ENCODE measurements at places on chromosomes 1 and 21.

GRCh38 chr1:233094691-233095090, 144.3 kb downstream of the NTPCR start:
- DNase-seq = no peak

GRCh38 chr1:51070640-51071039, 31.4 kb upstream of the C1orf185 start:
- DNase-seq = no peak

GRCh38 chr1:22347854-22348760, 103.5 kb upstream of the ZBTB40 start:
- no peak for DNase-seq

DNA sequence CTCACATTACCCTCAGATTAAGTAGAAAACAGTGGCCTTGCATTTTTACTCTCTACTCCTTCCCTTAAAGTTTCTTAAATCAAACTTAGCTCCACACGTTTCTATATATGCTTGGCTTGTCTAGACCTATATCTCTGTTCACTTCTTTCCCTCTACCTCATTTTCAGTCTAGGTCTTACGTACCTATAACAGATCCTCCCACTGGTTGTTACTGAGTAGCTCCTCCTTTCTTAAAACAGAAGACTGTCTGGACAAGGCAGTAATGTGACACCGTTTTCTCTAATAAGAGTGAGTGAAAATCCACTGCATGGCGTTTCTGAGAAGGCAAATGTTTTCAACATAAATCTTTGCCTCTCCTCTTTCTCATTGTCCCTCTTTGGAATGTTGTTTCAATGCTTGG, 211.7 kb upstream of the POGK start:
- no peak for DNase-seq

GRCh38 chr1:217563179-217563578, 67.7 kb downstream of the GPATCH2 start:
- no peak for DNase-seq

DNA sequence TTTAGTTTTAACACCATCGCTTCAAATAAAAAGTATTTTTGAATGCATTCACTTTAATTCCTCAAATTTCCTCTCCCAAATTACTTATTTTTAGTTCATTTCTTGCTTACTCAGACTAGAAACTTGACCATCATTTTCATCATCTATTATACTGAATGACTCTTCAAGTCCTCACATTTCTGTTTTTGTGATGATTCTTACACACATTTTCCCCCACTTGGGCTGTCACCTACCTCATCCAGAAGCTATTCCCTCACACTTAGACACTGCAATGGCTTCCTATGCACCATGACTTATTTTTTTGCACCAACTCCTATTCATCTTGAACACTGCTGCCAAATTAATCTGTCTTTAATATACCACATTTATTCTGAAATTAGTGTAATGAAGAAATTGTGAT, 239.6 kb upstream of the DUSP10 start:
- no peak for DNase-seq

DNA sequence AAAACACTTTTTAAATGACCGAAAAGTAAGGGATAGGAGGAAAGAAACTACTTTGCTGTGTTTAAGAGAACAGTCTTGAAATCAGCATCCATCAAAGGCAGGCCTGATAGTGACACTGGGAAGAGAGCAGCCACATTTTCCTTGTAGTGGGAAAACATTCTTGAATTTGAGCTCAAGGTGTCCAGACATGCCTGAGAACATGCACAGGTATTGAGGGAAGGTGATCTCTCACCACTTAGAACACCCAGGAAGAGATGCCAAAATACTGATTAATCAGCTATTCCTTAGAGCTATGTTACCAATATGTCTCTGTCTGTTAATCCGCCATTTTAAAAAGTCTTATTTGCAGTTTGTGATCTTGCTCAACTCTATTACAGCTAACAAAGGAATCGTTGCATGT, 25.9 kb downstream of the IL12RB2 start:
- DNase-seq = no peak

- no peak for DNase-seq
Measured at GRCh38 chr1:69661686-69662085, 94.0 kb downstream of the LRRC7 start.

- no peak for DNase-seq
Measured at GRCh38 chr1:243725075-243725474, 125.0 kb downstream of the AKT3 start.

GRCh38 chr1:3594706-3595377, 16.5 kb downstream of the MEGF6 start:
- no peak for DNase-seq

- DNase-seq = no peak
Measured at GRCh38 chr1:108670131-108670773, 9.4 kb upstream of the HENMT1 start.

DNA sequence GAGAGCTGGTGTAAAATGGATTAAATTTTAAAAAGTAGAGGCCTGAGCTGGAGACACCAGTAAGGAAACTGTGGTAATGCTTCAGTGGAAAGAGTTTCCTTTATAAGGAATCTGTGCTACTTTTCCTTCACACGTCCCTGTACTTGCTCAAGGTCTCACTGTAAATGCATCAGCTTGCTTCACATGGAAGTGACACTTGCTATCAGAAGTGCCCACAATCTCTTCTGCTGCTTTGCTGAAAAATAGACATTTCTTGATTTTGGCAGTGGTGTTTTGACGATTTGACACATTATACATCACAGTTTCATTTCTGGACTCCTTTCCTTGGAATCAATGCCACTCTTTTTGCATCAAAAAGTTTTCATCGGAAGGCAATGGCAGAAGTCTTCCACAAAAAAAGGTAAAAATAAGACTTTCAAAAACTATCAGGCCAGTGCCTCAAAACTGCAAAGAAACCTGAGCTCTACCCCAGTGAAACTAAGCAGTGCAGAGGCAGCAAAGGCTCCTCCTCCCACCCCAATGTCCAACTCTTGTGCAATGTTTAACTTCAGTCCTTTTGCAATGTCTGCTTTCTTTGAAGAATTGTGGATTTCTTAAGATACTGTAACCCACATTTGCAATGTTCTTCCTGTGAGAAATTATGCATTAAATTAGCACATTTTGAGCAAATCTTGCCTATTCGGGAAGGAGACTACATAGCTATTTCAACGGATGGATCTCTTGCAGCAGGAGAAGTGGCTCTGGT, 18.4 kb upstream of the TSPAN2 start:
- no peak for DNase-seq

- DNase-seq = no peak
Measured at GRCh38 chr21:33820230-33820770, 95.3 kb downstream of the ATP5PO start.

DNA sequence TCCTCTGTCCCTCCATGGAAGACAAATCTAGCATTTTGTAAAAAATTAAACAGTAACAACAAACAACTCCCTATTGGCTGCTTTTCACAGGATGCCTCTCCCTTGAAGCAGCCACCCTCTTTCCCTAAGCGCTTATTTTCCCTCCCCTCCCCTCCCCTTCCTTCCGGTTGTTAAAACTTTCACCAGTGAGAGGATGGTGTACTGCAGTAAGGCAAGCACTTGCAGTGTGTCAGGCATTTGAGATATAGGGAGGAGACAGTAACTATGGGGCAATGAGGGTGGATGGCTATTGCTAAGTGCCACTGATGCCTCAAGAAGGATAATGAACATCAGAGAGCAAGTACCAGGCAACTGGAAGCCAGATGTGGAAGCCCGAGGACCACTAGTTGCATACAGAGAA, 19.1 kb upstream of the KIAA1614 start:
- no peak for DNase-seq

DNA sequence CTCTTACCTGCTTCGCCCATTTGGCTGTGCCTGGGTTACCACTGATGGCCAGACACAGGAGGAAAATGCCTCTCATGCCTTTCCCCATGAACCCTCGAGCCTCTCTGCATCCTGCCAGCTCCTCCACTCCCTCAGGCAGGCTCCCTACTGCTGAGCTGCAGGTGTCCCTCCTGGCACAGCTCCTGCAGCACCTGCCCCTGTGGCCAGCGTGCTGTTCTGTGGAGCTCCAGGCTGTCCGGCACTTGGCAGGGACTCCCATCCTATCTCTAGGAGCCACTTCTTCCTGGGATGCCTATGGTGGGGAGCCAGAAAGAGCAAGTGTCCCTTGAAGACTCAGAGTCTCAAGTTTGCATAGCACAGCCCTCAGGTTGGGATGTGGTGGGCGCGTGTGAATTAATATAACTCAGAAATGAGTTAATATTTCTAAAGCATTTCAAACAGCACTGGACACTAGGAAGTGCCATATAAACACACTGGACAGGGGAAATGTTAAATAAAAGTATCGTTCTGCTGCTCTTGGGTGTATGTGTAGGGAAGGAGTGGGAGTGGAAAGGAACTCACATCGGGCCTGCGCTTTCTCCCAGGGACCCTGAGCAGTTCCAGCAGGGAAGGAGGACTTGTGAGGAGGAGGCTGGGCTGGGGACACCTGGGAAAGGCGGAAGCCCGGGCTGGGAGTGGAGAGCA, 2.7 kb downstream of the LRRC71 start:
- DNase-seq = no peak

- DNase-seq = peak; percentile 37
Measured at GRCh38 chr21:28516991-28517592, 475.6 kb downstream of the LTN1 start.

DNA sequence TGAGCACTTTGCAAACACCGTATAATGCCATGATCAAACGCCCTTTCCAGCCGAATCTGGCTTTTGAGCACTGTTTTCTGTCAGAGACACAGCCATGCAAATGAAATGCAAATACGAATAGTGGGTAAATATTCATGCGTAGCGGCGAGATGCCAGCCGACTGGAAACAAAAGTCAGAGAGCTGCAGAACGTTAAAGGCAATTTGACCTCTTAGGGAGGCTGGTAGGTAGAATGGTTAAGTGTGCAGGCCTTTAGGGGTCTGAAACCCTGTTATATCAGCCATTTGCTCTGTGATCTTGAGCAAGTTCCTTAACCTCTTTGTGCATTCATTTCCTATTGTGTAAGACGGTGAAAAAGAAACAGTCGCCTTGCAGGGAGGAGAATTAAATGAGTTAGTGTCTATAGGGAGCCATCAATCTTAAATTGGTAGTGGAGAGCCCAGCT, 6.5 kb upstream of the SDHB start:
- no peak for DNase-seq

Data from Jurkat, Clone E6-1 (cell line).